NCI-H510A (cell line): ENCODE measurements at places on chromosomes 7 and 10.

- DNase-seq, result no peak
These were observed 2.7 kb downstream of the CALD1 start for GRCh38 chr7:134782121-134782623.

- no peak for DNase-seq
These were observed 200.3 kb downstream of the TEX36 start for GRCh38 chr10:125482637-125483036.

- no peak for DNase-seq
These were observed 19.0 kb downstream of the GDI2 start for GRCh38 chr10:5794236-5794635.

- no peak for DNase-seq
These were observed 131.8 kb upstream of the TRIM24 start for GRCh38 chr7:138328215-138328614.

DNA sequence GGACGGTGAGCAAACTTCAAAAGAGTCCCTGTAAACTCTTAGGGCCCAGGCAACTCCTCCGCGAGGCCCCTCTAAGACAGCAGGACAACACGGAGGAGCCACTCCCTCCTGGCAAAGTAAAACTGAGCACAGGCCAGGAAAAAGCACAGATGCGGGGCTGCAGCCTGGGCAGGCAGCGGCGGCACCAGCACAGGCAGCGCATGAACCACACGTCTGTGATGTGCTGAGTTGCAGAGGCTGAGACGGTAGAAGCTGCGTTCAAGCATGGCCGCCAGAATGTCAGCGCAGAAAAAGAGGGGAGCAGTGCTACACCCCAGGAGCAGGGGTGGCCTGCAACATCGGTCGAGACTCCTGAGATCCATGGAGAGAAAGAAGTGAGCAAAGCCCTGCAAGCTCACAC lies 46.1 kb upstream of the STK17A start:
- no peak for DNase-seq

- no peak for DNase-seq
These were observed 880 bp downstream of the HOXA5 start for GRCh38 chr7:27142580-27143022.

GRCh38 chr7:4758791-4759190 lies 16.6 kb upstream of the AP5Z1 start:
- DNase-seq, result no peak

GRCh38 chr10:93267521-93267920 lies 193.8 kb downstream of the CYP26A1 start:
- DNase-seq, result no peak

DNA sequence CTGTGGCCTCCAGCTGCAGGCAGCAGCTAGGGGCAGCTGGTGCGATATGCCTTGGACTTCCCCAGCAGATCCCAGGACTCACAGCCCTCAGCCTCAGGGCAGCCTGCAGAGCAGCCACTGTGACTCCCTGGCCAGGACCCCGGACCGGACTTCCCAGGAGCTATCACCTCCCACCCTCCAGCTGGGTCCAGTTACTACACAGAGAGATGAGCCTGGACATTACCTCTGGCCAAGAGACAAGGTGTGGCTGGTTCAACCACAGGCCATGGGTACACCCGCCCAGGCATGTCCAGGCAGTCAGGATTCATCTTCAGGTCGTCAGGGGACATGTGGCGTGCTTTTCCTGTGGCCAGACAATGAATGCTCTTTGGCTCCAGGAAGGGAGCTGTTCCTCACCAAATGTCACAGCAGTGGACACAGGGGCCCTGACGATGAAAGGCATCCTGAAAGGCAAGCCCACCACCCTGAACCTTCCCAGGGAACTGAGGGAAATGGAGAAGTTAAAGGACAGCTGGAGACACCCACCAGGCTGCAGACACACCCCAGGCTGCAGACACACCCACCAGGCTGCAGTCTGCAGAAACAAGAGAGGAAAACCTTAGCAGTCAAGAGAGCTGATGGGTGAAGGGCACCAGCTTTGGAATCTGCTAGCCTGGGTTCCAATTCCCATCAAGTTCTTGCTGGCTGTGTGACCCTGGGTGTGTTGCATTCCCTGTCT lies 25.8 kb upstream of the NANOS1 start:
- no peak for DNase-seq

- no peak for DNase-seq
These were observed 30.8 kb downstream of the OTUD1 start for GRCh38 chr10:23469596-23470237.

DNA sequence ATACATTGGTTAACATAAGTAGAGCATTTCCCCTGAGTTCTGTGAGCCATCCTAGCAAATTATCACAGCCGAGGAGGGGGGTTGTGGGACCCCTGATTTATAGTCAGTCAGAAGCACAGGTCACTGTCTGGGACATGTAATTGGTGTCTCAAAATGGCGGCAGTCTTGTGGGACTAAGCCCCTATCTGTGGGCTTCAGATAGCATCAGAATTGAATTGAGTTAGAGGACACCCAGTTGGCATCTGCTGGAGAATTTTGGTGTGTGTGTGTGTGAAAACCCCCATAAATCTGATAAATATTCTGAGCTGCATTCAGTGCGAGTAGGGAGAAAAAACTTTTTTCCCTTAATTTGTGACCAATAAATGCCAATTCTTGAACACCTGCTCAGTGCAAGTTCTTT lies 6.5 kb upstream of the TET1 start:
- DNase-seq, result no peak

DNA sequence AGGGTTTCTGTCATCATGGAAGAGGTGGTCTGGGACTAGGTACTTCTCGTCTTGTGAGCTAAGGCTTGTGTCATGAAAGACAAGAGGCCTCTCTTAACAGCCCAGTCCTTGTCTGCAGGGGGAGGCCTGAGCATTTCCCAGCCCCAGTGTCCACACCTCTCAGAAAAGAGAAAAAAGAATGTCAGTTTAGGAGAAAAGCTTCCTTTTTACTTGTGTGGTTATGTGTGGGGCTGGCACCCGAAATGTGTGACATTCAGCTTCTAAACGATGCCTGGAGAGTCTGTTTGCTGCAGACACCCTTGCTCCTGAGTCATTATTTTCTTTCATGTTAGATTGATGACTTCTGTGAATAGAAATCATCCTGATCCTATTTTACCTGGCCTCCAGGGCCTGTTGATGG lies 67.4 kb downstream of the LANCL2 start:
- DNase-seq, result no peak

DNA sequence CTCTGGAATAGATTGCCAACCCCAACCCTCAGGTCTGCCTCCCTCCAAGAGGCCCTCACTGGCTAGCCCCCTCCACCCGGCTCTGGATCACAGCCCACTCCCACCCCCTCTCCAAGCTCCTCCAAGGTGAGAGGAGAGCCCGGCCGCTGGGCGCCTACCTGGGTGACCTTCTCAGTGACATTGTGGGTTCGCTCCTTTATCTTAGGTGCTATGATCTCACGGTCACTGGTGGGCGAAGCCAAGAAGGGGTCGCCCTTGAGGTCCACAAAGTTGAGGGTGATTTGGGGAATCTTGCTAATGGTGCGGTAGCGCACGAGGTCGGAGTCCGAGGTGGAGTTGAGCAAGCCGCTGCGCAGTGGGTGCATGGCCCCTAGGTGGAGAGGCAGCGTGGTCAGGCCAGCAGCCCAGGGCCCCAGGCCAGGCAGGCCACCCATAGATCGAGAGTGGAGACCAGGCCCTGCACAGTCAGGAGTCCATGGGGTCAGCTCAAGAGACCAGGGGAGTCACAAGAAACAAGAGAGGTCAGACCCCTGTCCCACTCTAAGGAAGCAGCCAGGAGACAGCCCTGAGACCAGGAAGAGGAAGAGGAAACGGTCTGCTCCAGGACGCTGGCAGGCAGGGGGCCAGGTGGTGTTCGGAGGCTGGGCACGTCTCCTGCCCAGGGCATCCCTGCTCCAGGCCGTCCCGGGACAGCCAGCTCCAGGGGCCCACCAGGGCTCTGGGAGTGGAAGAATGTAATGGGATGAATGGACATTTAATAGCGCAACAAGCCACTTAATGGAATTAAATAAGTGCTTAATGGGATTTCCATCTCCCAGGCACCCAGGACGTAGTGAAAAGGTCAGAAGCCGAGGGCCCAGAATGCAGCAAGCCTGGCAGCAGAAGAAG lies 20.7 kb downstream of the KCNH2 start:
- DNase-seq, result no peak

- no peak for DNase-seq
These were observed 555.7 kb downstream of the AUTS2 start for GRCh38 chr7:70153933-70154332.

GRCh38 chr7:18648849-18649758 lies 153.6 kb downstream of the HDAC9 start:
- DNase-seq, result no peak

GRCh38 chr10:92957223-92958010 lies 103.2 kb upstream of the CYP26C1 start:
- no peak for DNase-seq

DNA sequence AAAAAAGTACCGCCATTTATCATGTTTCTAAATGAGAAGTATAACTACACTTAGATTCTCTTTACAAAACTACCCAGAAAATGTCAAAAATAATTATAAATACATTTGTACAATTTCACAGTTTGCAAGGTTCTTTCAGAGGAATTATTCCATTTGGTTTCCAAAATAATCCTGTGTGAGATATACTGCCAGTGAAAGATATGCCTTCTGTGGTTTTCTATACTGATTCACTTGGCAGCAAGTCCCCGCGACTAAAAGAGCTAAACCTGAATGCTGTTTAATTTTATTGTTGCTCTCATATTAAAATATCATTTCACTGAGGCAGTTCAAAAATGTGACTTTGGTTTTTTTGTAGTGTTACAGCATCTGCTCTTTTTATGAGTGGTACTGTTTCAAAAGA lies 364.9 kb upstream of the PLXDC2 start:
- DNase-seq, result no peak

GRCh38 chr10:29955329-29955935 lies 104.0 kb downstream of the JCAD start:
- no peak for DNase-seq

- no peak for DNase-seq
These were observed 27.7 kb upstream of the NRBF2 start for GRCh38 chr10:63105225-63106110.

DNA sequence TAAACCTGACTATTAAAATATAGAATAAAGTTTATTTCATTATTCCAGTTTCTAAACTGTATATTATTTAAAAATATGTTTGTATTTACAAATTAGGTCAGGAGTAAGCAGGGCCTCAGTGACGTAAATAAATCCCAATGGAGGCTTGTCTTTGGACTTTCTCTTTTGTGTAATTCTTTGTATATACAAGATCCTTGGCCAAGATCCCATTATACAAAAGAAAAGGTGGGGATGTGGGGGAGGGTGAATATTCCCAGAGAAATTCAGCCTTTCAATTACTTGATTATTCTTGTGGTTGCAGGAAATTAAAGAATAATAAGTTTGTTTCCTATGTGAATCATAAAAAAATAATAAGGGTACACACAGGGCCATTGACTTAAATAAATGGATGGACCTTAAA lies 178.7 kb upstream of the PRPS1L1 start:
- no peak for DNase-seq

- no peak for DNase-seq
These were observed 1133.3 kb downstream of the SORCS3 start for GRCh38 chr10:105774351-105774750.
